ENCODE measurements at places on chromosomes 16 and 17. TPM values are rescaled to one million over a fixed set of nuclear protein-coding genes. Genes with fewer than 3 reads are reported as not detected.

GRCh38 chr16:54591816-54592246 is 305.2 kb upstream of the IRX3 start:
- DNase-seq = no peak

GRCh38 chr17:73776351-73777130 is 132.3 kb upstream of the SDK2 start:
- no peak for DNase-seq

DNA sequence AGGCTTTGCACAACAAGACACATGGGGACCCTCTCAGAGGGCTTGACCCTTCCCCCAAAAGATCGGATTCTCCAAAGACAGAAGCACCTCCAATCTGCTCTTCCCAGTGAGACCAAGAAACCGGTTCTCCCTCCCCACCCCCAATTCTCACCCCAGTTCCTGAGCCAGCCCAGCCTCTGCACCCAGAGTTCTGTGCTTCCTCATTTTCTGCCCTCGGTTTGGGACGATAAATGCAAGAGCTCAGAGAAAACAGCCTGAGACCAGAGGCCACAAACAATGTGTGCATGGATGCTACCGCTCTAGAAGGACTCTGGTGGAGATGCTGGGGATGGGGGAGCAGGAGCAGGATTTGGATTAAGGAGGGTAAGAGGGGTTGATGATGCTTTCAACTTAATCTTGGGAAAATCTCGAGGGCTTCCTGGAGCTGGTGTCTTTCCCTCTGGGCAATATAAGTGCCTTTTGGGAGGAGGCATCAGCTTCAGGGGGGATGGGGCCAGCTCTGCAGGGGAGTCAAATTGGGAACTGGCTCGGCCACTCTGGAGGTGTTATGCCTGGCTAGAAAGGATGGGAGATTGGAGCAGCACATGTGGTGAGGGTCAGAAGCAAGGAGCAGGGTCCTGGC is 6.0 kb downstream of the KRT15 start:
- DNase-seq = no peak

DNA sequence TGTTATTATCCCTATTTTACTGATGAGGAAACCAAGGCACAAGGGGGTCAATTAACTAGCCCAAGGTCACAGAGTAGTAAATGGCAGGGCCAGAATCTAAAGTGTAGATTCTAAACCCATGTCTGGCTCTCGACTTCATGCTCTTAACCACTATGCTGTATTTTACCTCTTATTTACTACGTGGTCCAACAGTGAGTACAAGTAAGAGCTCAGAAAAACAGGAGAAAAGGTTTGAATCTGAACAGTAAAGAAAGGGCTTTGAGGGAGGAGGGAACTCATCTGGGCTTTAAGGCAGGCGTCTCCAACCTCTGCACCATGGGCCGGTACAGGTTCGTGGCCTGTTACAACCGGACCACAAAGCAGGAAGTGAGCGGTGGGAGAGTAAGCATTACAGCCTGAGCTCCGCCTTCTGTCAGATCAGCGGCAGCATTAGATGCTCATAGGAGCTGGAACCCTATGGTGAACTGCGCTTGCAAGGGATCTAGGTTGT is 62.9 kb downstream of the SMURF2 start:
- DNase-seq = peak; percentile 40

SSTR5 gene
- polyA plus RNA-seq = not detected

GRCh38 chr16:27549464-27549745 is 308 bp downstream of the GTF3C1 start:
- DNase-seq = no peak

- DNase-seq = no peak
These were observed 11.5 kb upstream of the ATP6V0C start for GRCh38 chr16:2501946-2502895.

DNA sequence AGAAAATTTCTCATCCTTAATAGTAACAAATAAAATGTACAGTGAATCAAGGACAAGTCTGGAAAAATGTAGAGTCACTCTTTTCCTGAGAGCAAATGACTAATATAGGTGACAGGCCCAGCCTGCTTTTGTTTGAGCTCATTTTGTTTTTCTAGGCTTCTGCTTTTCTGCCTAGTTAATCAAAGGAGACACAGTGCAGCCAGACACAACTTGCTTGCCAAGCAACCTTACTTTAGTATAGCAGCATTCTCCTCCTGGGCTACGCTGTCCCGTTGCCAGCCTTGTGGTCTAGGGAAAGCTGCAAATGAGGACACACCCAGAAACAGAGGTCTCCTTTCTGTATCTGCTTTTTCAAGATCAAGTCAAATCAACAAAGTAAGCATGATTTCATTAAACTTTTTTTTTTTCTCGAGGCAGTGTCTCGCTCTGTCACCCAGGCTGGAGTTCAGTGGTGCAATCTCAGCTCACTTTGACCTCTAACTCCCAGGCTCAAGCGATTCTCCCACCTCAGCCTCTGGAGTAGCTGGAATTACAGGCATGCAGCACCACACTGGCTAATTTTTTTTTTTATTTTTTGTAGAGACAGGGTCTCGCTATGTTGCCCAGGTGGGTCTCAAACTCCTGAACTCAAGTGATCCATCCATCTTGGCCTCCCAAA is 17.2 kb downstream of the GINS3 start:
- DNase-seq = no peak

UTS2R gene
- not detected for polyA plus RNA-seq

CHST6 gene
- 7.3 TPM for polyA plus RNA-seq

P2RX5 gene
- 0.89 TPM for polyA plus RNA-seq

C17orf113 gene
- polyA plus RNA-seq = 3.4 TPM

GRCh38 chr16:89298623-89299225 is 81.2 kb downstream of the ZNF778 start:
- DNase-seq = no peak

ATP2A3 gene
- polyA plus RNA-seq = 18.1 TPM

DNA sequence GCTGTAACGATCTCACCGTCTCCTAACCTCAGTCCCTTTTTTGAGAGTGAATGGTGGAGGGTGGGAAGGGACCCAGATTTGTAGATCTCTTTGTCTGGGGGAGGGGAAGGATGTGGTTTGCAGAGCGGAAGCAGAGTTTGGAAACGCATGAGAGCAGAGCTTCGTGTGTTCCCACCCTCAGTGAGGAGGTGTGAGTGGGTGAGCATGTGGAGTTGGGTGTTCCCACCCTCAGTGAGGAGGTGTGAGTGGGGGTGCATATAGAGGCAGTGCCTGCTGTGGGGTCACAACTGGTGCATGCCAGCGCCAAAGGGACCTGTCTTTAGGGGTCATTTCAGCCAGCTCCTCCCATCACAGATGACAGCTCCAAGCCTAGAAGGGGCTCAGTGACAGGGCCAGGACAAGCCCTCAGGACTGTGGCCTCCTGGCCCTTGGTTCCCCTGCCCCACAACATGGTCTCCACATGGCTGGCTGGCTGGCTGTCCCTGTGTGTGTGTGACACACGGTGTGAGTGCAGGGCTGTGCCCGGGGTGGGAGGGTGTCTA is 1.8 kb upstream of the CISD3 start:
- DNase-seq = no peak

ST6GALNAC2 gene
- polyA plus RNA-seq = 2.7 TPM

GRCh38 chr16:24729951-24730815 is 732 bp downstream of the TNRC6A start:
- DNase-seq = no peak

- DNase-seq = peak; percentile 92
These were observed 465 bp upstream of the PRSS22 start for GRCh38 chr16:2858245-2859025.

- no peak for DNase-seq
These were observed 11.2 kb upstream of the EEF2K start for GRCh38 chr16:22194707-22195444.

MILR1 gene
- polyA plus RNA-seq = 5.4 TPM

DNA sequence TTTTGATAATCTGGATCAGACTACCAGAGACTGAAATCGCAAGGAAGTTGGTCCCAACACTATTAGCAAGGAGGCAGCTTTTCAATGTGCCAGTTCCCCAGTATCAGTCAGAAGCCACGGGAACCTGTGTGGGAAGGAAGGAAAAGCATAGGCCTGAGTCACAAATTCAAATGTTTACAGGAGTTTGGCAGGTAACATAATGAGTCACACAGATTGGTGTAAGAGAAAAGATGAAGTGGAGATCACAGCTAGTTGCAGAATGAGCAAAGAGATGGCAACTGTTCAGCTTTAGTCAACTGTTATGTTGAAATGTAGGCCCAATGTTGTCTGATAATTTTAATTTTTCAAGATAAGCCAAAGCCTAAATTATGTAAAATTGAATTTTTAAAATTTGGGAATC is 28.1 kb upstream of the ITGA2B start:
- DNase-seq = no peak

KRTAP3-2 gene
- not detected for polyA plus RNA-seq

GRCh38 chr17:44436336-44436735 is 46.9 kb upstream of the ITGA2B start:
- no peak for DNase-seq

GCSH gene
- polyA plus RNA-seq = 27.9 TPM

GRCh38 chr16:4938683-4939030 is 1.7 kb upstream of the PPL start:
- no peak for DNase-seq

DNA sequence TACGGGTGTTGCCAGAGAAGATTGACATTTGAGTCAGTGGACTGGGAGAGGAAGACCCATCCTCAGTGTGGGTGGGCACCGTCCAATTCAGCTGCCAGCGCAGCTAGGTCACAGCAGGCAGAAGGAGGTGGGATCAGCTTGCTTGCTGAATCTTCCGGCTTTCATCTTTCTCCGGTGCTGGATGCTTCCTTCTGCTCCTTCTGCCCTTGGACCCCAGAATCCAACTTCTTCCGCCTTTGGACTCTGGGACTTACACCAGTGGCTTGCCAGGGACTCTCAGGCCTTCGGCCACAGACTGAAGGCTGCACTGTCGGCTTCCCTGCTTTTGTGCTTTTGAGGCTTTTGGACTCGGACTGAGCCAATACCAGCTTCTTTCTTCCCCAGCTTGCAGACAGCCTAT is 46.1 kb upstream of the RPL38 start:
- no peak for DNase-seq

- DNase-seq = no peak
These were observed 221.8 kb downstream of the MAP2K4 start for GRCh38 chr17:12242345-12242954.

- no peak for DNase-seq
These were observed 7.2 kb downstream of the SUPT4H1 start for GRCh38 chr17:58344791-58345157.

CBFA2T3 gene
- 5.7 TPM for polyA plus RNA-seq

DNA sequence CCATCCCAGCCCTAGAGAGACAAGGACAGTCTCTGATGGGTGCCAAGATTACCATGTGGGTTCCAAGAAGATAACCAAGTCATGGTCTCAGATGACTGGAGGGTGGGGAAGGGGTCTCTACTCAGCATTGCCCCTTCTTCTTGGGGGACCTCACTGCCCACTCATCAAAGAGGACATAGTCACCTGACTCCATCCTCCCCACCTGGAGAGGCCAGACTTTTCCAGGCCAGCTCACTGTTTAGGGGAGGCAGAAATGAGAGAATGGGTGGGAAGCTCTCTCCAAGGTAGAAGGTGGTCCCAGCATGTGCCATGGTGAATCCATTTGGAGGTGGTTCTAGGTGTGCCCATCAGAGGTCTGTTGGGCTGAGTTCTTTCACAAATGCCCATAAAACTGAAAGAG is 20.7 kb upstream of the IL21R start:
- no peak for DNase-seq

DNA sequence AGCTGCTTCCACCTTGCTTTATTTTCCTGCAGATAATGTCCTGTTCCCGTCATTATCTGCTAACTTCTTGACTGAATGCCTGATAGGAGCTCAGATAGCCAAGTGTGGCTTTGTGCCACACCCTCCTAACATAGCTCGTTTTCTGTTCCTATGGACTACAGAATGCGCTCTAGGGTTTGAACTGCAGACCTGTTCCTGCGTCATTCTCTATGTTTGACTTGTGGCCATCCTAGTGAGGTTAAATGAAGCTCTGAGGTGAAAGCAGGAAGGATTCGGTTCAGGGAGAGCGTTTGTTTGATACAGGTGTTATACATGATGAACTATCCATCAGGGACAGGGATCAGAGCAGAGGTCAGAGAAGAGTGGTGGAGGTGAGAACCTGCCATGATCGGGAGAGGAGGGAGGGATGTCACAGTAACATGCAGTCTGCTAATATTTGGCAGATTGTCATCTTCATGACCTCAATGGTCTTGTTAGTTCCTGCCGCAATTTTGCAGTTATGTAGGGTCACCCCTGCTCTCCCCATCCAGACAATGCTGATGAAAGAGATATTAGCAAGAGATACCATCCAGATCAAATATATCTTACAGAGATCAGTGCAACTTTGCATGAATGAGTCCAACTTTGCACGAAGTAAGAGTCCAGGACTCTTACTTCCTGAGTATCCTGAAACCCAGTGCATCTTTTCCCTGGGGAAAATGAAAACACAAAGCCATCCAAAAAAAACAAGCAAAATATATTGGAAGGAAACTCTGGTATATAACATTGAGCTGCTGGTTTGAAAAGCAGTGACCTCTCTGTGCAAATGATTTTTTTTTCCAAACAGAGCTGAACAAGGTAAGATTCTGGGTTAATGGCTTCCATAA is 32.8 kb downstream of the MPHOSPH6 start:
- DNase-seq = no peak

DNA sequence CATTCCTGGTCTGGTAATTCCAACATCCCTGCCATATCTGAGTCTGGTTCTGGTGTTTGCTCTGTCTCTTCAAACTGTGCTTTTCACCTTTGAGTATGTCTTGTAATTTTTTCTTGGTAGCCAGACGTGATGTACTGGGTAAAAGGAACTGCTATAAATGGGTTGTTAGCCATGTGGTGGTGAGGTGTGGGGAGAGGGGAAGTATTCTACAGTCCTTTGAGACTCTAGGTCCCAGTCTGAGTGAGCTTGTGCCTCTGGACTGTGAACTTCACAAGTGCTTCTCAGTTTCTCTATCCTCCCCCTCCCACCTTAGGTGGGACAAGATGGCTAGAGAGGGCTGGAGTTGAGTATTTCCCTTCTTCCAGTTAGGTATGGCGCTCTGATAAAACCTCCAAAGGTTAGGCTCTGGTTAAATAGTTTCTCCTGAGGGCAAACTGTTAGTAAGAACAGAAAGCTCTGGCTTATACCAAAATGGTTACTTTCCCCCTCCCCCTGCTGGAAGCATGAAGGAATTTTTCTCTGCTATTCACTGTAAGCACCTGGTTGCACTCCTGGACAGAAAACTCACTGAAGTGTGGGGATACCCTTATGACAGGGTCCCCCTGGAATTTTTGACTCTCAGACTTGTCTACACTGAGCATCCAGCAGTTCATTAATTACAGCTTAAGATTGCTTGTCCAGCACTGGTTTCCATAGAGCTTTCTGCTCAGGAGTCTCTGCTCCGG is 87.8 kb downstream of the MARCHF10 start:
- DNase-seq = no peak

GRCh38 chr16:28309811-28310311 is 17.5 kb downstream of the SBK1 start:
- DNase-seq = no peak

GRCh38 chr16:48622456-48623303 is 12.7 kb upstream of the N4BP1 start:
- no peak for DNase-seq

GRCh38 chr16:75616521-75617010 is 6.5 kb downstream of the ADAT1 start:
- DNase-seq = no peak

DHX8 gene
- 27.3 TPM for polyA plus RNA-seq

PPP1R9B gene
- polyA plus RNA-seq = 14.1 TPM

- no peak for DNase-seq
These were observed 18.6 kb downstream of the CIBAR2 start for GRCh38 chr16:85093705-85094104.
